ENCODE measurements at places on chromosomes 11 and 22.

DNA sequence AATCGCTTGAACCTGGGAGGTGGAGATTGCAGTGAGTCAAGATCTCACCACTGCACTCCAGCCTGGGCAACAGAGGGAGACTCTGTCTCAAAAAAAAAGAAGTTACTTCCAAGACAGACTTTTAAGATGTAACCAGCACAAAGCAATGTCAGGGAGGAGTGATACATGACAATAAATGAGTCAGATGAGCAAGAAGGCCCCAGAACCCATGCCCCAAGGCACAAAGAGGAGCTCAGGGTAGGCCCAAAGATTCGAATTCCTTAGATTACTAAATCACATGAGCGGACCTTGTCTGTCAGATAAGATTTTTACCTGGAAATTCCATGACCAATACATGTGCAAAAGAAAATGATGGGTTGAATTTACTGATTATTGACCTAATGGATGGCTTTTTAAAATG, 10.5 kb upstream of the JHY start:
- DNase-seq, result no peak

DNA sequence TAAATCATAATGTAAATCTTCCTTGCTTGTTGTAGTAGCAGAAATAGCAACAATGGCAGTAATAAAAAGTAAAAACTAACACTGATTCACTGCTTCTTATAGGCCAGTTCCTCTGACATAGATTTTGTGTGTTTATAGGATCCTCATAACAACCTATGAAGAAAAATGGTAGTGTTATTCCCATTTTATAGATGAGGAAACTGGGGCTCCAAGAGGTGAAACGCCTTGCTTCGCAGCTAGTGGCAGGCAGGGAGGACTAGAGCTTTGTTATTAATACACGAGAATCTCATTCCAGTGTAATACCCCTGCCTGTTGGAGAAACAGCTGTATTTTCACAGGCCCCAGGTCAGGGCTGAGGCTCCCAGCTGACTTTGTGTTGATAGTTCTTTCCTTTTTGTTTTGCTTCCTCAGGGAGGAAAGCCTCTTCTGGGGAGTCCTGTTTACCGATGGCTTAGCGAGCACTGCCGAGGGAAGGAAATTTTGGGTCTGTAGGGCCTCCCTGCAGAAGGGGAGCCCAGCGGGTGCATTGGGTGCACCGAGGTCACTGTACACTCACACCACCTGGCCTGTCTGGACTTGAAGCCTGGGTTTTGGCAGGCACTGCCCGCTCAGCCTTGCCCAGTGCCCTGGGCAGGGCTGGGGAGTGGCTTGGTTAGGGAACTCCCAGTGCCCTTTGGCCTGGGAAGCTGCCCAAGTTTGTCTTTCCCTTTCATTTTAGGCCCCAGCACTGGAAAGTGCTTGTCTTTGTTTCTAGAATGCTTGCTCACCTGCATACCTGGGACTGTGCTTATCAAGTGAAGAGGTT, 13.5 kb downstream of the KIAA1671 start:
- no peak for DNase-seq

- no peak for DNase-seq
These were observed 123.8 kb upstream of the SORL1-AS1 start for GRCh38 chr11:121576531-121576930.

- DNase-seq, result no peak
These were observed 9.3 kb downstream of the CCND1 start for GRCh38 chr11:69650081-69650831.

- DNase-seq, result no peak
These were observed 377.0 kb downstream of the ETS1 start for GRCh38 chr11:128210148-128210940.

- DNase-seq, result no peak
These were observed 20.8 kb upstream of the SLN start for GRCh38 chr11:107732689-107733051.

DNA sequence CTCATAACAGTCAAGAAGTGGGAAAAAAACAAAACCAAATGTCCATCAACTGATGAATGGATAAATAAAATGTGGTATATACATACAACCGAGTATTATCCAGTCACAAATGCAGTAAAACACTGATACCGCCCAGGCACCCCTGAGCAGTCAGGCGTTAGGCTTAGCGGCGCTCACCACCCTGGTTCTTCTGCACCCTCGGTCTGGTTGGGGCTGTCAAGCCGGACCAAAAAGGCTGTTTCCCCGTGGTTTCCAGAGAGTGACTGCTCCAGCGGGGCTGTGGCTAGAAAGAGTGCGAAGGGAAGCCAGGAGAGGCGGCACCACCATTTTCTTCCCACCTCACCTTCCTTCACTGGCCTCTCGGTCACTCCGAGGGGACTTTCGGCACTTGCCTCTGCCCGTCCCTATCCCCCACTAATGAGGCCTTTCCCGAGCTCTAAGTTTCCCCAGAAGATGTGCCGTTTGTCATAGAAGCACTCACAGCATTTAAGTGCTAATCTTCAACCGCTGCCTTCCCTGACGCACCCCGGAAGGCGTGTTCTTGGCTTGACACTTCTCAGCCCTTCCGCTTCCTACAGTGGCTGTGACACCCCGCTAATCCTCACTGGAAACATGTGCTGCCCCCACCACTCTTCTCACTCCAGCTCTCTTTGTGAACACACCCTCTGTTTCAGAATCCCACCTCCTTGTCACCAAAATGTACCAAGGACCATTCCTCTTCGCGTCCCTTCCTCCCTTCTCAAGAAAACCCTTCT, 42.4 kb downstream of the FCHSD2 start:
- DNase-seq, result no peak

DNA sequence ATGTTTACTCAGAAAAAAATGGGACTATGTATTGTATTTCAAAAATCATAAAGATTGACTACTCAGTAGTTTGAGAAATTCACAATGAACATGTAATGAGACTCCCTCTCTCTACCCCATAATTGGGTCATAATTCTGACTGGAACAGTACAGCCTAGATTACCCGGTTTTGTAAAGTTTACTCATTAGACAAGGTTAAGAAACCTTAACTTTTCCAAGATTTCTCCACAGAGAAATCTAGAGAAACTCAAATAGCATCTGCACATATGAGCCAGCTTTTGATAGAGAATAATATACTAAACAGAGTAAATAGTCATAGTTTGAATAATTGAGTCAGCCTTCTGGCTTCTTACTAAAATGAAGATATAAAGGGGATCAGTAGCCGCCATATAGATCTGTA, 331.1 kb upstream of the MPPED2 start:
- DNase-seq, result no peak

- no peak for DNase-seq
These were observed 146.8 kb downstream of the COMMD9 start for GRCh38 chr11:36142439-36142838.

- no peak for DNase-seq
These were observed 41.3 kb downstream of the POU2F3 start for GRCh38 chr11:120281143-120281795.

GRCh38 chr11:74695705-74696280, 35.4 kb downstream of the CHRDL2 start:
- no peak for DNase-seq

- no peak for DNase-seq
These were observed 6.7 kb downstream of the GALNT18 start for GRCh38 chr11:11615086-11615485.

DNA sequence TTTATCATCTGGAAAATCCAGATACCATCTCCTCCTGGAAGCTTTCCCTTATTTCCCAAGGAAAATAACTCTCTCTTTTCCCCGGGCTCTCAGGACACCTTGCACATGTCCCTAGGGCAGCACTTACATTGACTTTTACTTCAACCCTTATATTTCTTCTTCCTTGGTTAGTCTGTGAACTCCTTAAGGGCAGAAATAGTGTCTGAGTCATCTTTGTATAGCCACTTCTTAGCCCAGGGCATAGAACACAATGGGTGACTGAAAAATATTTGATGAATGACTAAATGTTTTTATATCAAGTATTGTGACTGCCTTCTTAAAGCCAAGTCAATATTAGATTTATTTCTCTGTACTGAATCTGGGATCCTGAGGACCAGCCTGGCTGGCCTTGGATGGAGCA, 45.4 kb upstream of the MYOD1 start:
- no peak for DNase-seq

Data from activated CD4-positive, alpha-beta T cell treated with anti-CD3 and anti-CD28 coated beads, Interleukin-10, Interleukin-2, amounts not matched to agents 100 ng/mL and 50 ng/mL, durations not matched to agents 16 hours and 8 hours (primary cell).